Activated CD8-positive, alpha-beta memory T cell treated with anti-CD3 and anti-CD28 coated beads for 1 hour (primary cell): ENCODE measurements at places on chromosomes 11 and 22.

DNA sequence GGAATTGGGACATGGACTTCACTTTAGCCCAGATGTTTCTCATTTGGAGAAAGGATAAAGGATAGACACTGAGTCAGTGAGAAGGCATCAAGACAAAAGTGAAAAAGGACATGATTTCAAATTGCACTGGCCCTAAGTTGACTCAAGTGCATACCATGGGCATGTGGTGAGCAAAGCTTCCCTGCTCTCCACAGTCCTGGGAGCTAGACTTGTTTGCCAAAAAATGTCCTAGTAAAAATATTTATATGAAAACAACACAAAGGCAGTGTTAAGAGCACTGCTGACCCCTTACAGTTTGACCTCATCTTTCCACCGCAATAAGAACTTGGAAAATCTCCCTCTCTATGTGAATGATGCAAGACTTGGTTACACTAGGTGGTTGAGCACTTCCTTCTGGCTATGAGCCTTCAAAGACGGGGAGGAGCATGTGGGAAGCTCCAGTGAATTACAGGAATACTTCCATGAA lies 46.5 kb upstream of the FIBIN start:
- no peak for DNase-seq

- no peak for DNase-seq
Observed at GRCh38 chr22:50674606-50675552, 2.3 kb downstream of the SHANK3 start.

GRCh38 chr22:41998361-41999261 lies at the start of gene WBP2NL:
Gene WBP2NL, plus strand, starts transcription at chr22:41998788. Its CDS starts 31 bp downstream, at chr22:41998819.
- DNase-seq = peak; percentile 84

GRCh38 chr11:13188179-13188578 lies 89.4 kb upstream of the BMAL1 start:
- no peak for DNase-seq

DNA sequence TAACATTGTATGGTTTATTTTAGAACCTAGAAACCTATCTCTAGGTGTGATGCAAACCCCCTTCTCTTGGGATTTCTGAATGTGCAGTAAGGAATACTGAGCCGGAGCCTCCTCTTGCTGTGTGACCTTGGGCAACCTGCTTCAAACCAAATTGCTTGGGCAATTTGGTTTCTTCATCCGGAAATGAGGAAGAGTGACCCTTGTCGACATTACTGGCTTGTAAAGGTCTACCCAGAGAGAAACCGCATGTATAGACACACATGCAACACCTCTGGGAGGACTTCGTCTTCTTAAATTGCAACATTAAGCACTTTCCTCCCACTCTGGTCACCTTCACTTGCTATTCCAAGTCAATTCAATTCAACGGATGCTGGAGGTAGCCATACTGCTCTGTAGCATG lies 19.6 kb upstream of the TP53I11 start:
- no peak for DNase-seq

GRCh38 chr11:33185756-33186155 lies 24.5 kb upstream of the CSTF3 start:
- no peak for DNase-seq

DNA sequence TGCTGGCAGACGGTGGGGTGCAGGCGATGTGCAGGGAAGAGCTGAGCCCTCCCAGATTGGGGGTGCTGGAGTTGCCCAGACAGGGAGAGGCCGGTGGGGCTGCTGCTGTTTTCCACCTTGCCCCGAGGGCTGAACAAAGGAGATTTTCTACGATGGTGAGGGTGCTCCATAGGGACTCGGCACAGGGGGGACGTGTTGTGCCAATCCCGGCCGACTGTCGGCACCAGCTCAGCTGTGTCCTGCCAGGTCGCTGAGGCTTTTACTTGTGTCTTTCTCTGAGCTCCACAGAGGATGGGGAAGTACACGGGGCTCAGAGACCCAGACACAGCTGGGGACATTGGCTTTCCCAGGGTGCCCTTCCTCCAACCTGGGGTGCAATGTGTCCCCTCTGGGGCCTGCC lies 816.8 kb downstream of the BRD1 start:
- DNase-seq = no peak

DNA sequence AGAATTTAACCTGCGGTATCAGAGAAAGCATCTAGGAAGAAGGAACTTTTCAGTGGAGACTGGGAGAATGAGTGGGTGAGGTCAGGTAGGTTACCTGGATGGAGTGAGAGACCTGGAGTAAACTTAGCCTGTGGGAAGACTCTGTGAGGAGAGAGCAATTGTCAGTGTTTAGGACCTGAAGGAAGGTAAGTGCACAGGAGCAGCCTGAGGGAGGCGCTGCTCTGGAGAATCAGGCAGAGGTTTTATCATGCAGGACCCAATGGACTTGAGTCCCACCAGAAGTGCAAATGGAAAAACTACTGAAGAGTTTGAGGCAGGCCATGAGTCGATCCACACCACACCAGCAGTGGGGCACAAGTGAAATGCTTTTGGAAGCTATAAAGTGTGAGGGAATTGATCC lies 10.6 kb upstream of the IFTAP start:
- no peak for DNase-seq

DNA sequence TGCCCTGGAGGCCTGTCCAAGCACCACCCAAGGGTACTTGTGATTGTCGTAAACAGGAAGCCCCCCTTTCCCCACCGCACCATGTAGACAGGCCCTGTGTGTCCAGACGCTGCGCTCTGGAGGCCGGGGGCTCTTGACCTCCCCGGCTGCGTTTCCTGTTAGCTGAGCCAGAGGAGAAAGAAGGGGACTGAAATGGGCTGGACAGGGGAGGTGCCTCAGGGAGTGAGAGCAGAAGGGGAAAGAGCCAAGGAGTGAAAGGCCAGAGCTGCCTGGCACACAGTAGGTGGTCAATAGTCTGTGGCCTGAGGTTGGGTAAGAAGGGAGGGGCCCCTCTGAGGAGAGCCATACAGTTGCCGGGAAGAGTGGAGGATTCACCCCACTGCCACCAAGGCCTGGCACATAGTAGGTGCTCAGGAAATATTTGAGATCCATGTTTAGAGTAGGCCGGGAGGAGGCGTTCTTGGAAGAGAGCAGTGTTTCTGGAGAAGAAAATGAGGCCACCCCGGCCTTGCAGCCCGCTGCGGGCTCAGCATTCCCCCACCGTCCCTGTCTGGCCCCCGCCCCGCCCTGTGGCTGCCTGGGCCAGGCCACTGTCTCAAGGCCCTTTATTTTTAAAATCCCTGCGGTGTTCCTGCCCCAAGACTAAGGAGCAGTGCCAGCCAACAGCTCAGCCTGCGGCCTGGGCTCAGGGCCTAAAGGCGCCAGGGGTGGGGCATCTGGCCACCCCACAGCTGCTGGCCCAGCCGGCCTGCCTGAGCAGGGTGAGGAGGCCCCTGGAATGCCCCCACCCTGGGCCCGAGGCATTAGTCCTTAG lies 13.6 kb upstream of the CDC42EP1 start:
- DNase-seq = no peak

DNA sequence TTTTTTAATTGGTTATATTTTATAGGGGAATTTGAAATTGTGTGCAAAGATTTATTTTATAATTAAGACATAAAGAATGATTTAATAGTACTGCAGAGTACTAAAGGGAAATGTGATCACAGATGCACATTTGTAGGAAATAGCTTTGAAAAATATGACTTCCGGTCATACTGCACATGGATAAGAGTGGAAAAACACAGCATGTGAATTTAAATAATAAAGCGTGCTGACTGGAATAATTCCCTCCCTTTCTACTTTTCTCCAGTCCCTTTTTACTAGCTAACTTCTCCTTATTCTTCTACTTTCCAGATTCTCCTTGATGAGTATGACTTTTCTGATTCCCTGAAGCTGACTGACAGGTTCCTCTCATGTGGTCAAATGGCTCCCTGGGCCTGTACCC lies 238.4 kb upstream of the CTSC start:
- no peak for DNase-seq

GRCh38 chr22:11605468-11605981 lies 3922.5 kb upstream of the OR11H1 start:
- DNase-seq = no peak

DNA sequence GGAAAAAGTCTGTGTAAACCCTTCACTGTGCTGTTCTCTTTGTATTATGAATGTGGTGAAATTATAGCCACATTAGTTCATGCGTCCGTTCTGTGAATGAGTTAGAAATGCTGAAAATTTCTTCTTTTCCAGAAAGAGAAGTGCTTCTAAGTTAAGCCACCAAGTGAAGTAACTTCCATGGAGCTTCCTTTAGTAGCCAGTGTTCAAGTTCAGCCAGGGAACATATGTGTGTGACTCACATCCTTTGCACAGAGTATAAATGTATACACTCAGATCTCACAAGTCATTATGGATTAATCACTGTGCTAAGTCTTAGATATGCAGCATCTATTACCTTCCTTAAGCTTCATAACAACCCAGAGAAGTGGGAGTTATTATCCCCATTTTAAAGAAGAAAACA lies 3.1 kb upstream of the MMP8 start:
- DNase-seq = no peak

GRCh38 chr11:124278261-124278660 lies 22.1 kb downstream of the OR8G5 start:
- no peak for DNase-seq

DNA sequence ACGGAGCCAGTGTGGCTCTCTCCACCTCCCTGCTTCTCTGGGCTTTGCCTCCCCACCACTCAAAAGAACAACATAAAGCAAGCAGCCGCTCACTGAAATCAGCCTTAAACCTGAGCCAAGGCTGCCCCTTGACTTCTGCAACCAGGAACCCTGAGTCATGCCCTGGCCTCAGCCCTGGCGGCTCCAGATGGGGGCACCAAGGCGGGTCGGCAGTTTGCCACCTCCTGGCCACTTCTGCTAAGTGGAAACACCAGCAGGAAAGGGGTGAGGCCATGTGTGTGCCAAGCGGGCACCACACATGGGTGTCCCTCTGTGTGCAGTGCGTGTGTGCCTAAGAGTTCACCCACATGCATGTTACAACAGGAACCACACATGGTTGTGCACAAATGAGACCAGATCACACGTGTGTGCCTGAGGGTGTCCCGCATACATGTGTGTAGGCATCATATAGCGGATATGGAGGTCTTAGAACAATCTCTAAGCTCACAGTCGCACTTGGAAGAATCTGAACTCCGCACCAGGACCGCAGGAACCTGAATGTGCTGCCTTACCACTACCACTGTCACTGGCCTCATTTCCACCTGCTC lies 221.2 kb downstream of the MN1 start:
- no peak for DNase-seq

GRCh38 chr11:101180481-101180880 lies 50.9 kb upstream of the PGR start:
- DNase-seq = no peak

GRCh38 chr11:1839204-1839923 lies 583 bp downstream of the TNNI2 start:
- no peak for DNase-seq

- DNase-seq = no peak
Observed at GRCh38 chr11:30990625-30991296, 378.8 kb downstream of the DCDC1 start.

DNA sequence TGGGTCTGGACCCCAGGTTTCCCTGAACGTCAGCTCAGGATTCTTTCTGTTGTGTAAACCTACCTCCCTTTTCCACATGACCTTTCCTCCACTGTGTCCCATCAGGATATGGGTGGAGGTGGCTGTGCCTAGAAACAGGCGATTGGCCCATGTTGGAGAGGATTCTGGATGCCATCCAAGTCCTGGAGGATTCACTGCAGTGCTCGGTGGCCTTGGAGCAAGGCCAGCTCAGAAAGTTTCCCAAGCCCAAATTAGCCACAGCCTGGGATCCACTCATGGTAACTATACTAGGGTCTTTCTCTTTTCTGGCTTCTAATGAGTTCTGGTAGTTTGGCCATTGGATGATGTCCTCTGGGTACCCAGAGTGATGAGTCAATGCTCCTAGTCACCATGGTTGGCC lies 141.6 kb downstream of the SNX19 start:
- DNase-seq = no peak

DNA sequence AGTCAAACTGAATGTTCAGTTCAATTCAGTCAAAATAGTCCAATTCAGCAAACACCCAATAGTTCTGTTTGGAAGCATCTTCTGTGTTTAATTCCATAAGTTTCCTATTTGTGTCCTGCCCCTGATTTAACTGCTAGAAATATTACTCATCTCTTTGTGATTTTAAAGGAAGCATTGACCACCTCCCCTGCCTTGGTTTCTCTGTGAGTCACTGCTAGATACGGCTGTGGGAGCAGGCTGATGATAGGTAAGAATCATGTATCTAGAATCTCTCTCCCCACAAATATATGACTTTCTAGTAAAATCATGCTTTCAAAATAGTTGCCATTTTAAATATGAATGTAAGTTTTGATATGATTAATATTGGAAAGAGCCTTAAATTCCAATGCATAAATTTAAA lies 888.5 kb downstream of the NTM start:
- no peak for DNase-seq

DNA sequence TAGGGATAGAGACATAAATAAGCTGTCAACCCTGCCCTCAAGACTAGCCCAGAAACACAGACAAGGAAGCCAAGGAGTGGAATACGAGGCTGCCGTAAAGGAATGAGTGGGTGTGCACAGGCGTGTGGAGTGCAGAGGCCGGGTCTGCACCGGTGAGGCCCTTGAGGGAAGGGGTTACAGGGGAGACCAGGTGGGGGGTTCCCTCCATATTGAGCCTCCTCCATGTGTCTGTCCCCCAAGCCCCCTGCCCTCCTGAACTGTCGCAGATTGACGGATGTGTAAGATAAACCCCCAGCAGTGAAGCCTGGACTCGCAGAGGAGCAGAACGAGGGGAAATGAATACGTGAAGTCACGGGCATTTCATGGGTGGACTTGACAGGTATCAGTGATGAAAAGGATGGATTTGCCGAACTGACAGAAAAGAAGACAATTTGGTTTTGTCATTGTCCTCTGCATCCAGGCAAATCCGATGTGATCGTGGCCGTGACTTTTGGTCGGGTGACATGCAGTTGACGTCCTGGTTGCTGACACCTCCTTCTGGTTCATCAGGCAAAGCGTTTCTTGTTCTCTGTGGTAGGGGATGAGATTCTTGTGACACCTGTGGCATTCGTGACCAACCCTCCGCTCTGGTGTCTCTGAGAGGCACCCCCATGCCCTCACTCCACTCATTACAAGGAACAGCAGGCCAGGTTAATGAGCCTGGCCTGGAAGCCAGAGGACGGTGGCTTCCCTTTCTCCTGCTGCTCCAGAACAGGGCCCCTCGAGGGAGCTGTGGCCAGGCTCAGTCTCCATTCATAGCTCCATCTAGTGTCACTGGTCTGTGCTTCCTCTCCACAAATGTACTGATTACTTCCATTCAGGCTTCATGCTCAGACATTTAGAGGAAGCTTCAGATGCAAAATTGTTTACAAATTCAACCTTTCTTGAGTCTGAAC lies 223.1 kb upstream of the B3GAT1 start:
- DNase-seq = no peak

GRCh38 chr22:22759371-22759770 lies 115.0 kb downstream of the GGTLC2 start:
- DNase-seq = no peak

GRCh38 chr11:313787-314553 lies at the start of gene IFITM1:
Gene IFITM1, plus strand, starts transcription at chr11:314040. Its CDS starts 131 bp downstream, at chr11:314171.
- no peak for DNase-seq

GRCh38 chr11:8873741-8874405 lies 37.1 kb upstream of the AKIP1 start:
- DNase-seq = no peak

DNA sequence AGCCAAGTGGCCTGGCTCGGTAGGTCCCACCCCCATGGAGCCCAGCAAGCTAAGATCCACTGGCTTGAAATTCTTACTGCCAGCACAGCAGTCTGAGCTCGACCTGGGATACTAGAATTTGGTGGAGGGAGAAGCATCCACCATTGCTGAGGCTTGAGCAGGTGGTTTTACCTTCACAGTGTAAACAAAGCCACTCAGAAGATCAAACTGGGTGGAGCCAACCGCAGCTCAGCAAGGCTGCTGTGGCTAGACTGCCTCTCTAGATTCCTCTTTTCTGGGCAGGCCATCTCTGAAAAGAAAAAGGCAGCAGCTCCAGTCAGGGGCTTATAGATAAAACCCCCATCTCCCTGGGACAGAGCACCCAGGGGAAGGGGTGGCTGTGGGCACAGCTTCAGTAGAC lies 22.3 kb upstream of the OR5B21 start:
- no peak for DNase-seq
